8988T (cell line): ENCODE measurements at places on chromosomes 16 and 17.

GRCh38 chr17:78933025-78933958 is 8.1 kb upstream of the TIMP2 start:
- peak; percentile 83 for DNase-seq

DNA sequence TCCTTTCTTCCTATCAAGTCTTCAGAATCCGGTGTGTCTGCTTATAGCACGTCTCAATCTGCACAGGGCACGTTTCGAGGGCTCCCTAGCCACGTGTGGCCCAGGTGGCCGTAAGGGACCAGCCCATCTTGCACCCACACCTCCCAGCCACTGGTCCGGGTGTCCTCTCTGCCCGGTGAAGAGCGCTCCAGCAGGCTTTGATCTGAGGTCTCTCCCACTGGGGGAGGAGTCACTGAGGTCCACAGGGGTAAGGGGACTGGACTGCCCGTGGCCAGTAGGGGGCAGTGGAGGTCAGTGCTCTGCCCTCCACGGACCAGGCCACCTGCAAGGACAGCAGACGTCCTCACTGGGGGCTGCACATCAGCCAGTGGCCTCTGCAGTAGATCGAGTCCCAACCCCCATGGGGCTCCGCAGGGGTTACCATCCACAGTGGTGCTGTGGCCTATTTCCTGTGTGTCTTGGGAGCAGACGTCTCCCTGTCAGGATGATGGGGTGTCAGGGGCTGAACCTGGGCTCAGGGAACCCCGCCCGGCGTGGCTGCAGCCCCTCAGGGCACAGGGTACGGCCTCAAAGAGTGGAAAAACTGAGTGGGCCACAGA is 204.1 kb upstream of the CIBAR2 start:
- peak; percentile 89 for DNase-seq

DNA sequence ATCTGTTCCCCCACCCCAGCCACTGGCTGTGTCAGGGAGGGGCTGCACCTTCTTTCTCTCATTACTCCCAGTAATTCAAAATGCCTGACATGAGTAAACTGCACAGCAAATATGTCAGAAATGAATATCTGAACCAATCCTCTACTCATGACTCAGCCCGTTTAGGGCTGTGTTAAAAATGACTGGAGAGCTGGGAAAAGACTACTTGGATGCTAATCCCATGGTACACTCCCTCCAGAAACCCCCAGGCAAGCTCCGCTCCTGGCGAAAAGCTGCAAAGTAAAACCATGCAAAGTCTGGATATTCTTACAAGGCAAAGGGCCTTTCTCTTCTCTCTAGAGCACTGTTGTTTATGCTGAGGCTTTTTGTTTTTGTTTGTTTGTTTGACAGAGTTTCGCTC is 448.1 kb upstream of the DYNLRB2 start:
- no peak for DNase-seq

DNA sequence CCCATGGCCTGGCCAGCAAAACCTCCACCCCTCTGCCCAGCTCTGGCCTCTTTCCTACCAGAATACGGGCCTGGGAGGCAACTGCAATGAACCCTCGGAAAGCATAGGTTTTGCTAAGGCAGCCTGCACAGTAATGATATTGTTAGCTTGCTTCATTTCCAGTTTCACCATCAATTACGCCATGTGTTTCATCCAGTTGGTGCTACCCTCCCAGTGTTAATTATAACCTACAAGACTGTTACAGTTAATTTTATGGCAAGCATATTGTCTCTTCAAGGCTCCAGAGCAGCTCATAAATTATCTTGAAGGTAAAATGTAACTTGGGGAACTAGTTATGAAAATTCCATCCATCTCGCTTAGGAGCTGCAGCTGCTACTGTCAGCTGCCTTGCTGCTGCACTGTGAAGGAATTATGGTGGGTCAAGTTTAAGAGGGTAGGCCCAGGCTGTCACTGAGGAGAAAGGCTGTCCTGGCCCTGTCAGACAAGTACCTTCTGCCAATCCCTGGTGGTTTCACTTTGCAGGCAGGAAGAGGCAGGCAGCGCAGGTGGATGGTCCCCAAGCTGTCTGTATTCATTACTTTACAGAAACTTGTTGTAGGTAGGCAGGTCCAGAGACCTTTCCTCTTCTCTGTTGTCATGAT is 242.9 kb downstream of the FTO start:
- no peak for DNase-seq

DNA sequence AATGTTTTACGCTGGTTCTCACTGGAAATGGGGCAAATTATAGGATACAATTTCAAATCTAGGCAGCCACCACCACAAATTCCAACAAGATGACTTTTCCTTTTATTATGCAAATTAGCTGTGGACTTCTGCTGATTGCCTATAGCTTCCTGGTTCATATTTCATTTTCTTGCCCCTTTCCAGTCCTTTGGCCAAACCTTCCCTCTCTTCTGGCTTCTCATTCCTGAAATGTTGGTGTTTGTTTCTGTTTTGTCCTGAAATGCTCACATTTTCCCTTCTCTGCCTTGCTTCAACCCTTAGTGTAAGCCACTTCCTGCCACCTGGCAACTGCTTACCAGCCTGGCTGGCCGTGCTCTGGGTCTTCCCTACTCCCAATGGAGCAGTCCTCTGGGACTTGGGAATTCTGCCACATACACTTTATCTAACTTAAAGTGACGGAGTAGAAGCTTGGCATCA is 14.0 kb downstream of the PRSS54 start:
- DNase-seq: no peak

GRCh38 chr16:53678155-53678554 is 25.5 kb downstream of the RPGRIP1L start:
- no peak for DNase-seq

DNA sequence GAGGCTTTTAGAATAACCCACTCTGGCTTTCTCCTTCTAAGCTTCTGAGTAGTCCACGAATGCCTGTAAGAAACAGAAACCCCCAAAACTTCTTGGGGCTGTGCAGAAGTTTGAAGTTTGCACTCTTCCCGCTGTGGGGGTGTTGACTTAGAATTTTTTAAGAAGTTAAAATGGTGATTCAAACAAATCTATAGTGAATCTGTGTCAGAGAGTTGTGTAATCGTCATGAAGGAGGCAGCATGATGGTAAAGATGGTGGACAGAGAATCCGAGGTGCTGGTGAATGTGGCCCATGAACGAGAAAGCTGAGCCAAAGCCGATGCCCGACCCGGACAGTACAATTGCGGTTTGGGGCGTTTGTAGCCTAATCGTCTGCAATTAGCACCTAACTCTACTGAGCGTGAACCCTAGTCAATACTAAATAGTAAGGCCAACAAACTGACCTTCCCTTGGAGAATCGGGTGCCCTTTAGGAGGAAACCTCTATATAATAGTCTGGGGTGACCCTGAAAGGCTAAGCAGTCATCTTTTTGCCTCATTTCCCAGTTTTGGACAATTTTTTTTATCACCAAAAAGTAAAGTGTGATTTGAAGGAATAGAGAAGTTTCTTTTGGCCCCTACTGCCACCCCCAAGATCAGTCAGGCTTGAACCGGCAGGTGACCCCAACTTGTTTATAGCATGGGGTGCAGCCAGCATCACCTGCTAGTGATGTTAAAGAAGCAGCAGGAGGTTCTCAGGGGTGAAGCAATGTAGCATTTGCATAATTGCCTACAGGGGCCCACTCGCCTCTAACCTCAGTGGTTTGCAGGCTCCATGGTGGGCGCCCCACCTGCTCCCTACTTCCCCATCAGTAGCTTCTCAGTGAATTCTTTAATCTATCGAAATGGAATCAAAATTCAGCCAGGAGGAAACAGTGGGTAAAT is 11.2 kb downstream of the IRF8 start:
- DNase-seq: no peak

GRCh38 chr17:57357830-57358430 is 101.6 kb downstream of the MSI2 start:
- no peak for DNase-seq

GRCh38 chr17:4476511-4477070 is 22.1 kb upstream of the SPNS2 start:
- DNase-seq: no peak

DNA sequence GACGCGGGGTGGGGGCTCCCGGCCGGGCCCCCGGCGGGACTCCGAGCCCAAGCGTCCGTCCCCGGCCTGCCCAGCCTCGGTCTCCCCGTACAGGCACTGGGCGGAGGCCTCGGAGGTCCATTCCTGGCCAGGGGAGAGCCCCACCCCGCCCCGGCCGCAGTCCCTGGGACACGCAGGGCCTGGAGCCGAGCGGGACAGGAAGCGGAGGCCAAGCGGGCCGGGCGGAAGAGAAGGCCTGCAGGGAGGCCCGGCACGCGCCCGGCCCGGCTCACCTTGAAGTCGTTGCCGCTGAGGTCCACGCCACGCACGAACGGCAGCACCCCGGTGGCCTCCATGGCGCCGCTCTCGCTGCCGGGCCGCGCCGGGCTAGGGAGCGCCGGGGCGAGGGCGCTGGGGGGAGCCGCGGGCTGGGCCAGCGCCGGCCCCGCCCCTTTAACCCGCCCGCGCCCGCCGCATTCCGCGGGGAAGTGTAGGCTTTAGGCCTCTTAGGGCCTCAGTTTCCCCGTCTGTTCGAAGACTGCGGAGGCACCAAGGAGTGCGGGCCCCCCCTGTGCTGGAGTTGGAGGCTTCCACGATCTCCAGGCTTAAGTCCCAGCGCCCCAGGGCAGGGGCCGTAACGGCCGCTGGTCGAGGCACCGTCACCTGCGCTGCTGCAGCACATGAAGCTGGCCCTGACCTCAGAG is at the start of gene FLII:
Gene FLII (minus strand): TSS at position 383 of the 683 bp plus-strand sequence. CDS start 48 bp downstream, at position 335.
- DNase-seq: peak; percentile 68

DNA sequence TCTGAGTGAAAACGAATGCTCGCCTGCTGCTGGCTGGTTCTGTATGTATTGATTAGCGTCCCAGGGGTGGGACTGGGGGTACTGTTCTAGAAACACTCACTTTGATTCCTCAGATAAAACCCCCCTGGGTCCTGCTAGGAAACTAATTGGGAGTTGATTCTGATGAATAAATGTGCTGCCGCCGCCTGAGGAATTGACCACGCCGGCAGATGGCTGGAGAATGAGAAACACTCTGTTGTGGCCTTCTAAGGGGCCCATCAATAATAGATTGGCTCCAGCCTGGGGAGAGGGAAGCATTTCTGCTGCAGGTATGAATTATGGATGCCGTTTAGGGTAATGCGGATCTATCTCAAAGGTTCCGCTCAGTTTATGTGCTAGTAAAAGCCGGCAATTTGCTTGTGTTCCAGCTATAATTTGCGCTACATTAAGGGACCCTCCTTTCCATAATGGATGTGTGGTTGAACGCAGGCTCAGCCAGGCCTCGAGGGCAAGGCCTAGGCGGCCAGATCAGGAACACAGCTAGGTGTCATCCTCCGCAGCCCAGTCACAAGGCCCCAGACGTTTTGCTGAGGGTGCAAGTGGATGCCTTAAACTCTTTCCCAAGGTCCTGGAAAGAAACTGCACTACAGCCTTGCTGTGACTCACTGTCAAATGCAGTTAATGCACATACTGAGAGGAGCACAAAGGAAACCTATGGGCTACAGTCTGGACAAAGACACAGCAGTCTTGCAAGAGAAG is 132.2 kb upstream of the HS3ST2 start:
- DNase-seq: no peak

- no peak for DNase-seq
Observed at GRCh38 chr16:54891346-54891745, 39.3 kb upstream of the IRX5 start.

DNA sequence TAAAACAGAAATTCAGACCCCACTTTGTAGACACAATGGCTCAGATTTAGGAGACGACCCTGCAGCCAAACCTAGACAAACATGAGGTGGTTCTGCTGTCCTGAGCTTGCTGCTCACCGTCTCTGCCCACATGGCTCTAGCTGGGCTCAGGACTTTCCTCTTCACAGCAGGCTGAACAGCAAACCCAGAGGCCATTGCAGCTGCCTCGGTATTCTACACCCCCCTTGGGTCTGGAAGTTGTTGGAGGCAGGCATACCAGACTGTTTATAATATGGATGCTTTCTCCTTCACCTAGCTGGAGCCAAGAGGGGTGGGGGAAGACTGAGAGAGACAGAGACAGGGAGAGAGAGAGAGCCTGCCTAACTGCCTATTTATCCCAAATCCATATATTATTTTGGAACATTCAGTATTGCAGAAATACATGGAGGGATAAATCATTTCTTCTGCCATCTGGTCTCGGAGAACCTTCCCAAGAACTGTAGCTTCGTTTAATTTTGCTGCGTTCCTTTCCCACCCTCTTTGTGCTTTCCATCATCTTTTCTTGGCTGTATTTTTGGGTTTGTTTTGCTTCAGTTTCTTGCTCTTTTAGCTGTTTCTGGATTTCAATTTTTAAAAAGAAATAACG is 628.2 kb upstream of the RBFOX1 start:
- DNase-seq: no peak

GRCh38 chr17:76560877-76561221 is 21.0 kb downstream of the PRCD start:
- no peak for DNase-seq

DNA sequence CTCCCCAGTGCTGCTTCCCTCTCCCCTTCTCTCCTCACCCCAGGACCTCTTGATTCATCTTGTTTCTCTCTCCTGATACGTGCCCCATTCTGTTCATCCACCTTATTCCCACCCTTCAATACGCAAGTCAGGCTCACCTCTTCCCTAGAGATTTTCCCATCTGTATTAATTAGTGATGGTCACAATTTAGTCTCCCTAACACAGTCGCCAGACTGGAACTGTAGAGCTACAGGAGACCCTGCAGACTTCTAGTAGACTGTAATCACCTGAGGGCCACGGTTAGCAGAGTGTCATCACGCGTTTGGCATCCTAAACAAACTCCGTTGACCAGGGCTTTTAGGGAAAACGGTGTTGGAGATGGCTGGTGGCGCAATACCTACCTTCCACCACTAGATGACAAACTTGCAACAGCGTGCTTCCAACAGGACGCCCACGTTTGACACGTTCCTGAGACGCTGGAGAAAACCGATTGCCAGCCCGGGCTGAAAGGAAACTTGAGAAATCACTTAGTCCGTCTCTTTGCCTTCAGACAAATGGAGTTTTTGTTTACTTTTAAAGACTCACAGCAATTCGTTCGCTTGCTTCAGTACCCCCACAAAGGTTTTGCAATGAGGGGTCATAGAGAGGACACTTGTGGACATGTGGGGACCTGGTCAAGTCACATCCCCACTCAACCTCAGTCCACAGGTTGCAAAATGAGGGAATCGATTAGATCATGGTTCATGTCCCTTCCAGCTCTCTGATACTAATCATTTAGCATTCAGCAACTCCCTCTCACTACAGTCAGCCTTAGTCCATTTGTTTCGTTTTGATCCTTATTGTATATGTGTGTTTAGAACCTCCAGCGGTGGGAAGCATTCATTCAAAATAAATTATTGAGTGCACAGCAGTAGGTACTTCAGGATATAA is 20.6 kb downstream of the MYL4 start:
- DNase-seq: peak; percentile 84

GRCh38 chr16:67490335-67491096 is 7.2 kb upstream of the AGRP start:
- DNase-seq: no peak

GRCh38 chr17:50719924-50720794 is 756 bp downstream of the LUC7L3 start:
- DNase-seq: no peak
